ENCODE measurements at places on chromosomes 4 and X.

DNA sequence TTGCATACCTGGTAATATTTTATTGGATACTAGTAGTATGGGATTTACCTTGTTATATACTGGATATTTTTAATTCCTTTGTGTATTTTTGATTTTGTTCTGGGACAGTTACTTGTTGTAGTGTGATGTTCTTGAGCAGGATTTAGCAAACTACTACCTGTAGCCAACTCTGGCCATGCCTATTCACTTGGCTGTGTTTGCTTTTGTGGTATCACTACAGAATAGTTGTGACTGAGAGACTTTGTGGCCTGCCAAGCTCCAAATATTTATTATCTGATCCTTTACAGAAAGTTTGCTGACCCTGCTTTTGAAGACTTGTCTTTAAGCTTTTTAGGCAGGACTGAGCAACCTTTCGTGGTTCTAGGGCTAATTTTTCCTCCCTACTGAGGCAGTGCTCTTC lies 17.8 kb downstream of the ZCCHC4 start:
- no peak for DNase-seq

- DNase-seq, result no peak
Measured at GRCh38 chr4:148649652-148650331, 207.6 kb upstream of the NR3C2 start.

- DNase-seq, result no peak
Measured at GRCh38 chrX:140764401-140764919, 54.9 kb downstream of the LINC00632 start.

GRCh38 chr4:69584135-69584534 lies 55.3 kb downstream of the UGT2A2 start:
- no peak for DNase-seq

DNA sequence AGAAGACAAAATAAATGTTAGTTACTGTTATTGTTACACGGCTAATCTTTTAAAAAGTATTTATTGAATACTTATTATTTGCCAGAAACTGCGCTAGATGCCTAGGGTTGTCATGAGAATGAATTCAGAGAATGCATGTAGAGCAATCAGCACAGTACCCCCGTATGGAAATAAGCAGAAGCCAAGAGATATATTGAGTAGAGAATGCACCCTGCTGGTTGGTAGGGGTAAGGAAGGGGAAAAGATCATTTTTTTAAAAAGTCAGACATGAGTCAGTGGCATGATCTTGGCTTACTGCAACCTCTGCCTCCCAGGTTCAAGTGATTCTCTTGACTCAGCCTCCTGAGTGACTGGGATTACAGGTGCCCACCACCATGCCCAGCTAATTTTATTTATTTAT lies 13.1 kb upstream of the DRP2 start:
- DNase-seq, result peak; percentile 19

GRCh38 chrX:42119076-42119475 lies 195.7 kb upstream of the CASK start:
- no peak for DNase-seq

DNA sequence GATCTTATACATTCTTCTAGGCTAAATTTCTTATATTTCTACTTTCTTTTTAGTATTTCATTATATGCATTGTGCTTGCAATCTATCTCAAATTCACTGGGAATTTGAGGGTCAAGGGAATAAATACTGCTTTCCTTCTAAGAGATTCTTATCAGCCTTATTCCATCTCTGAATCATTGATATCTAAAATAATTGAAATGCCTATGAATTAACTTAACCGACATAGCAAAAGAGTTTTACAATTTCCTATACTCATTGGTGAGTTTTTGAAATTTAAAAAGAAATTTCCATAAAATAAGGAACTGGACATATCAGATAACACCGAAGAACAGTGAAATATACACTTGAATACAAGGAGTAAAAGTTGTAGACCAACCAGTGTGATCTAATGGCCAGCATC lies 373.7 kb downstream of the NAF1 start:
- DNase-seq, result no peak

- no peak for DNase-seq
Measured at GRCh38 chrX:26334232-26334631, 118.3 kb downstream of the MAGEB5 start.

GRCh38 chr4:185232370-185232769 lies 23.0 kb downstream of the SNX25 start:
- DNase-seq, result no peak

- no peak for DNase-seq
Measured at GRCh38 chr4:126061655-126062054, 746.9 kb downstream of the FAT4 start.

GRCh38 chr4:141768954-141769353 lies 132.6 kb downstream of the IL15 start:
- no peak for DNase-seq

DNA sequence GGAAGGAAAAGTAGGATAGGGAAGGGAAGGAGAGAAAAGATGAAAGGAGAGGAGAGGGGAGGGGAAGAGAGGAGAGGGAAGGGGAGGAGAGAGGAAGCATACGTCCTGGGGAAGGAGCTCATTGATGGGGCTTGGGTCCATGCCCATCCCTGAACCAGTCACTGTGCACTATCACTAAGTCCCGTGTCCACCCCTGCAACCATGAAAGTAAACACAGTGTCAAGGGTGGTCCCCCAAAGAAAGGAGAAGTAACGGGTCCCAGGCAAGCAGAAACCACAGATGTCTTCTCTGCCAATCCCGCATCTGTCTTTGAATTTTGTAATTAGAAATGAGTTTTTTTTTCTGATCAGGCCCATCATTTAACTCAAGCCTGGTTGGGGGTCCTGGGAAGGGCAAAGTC lies 55.2 kb downstream of the LGI2 start:
- DNase-seq, result no peak

- DNase-seq, result no peak
Measured at GRCh38 chr4:112968451-112969159, 80.8 kb upstream of the ANK2 start.

- no peak for DNase-seq
Measured at GRCh38 chr4:23036921-23037495, 344.3 kb downstream of the GBA3 start.

DNA sequence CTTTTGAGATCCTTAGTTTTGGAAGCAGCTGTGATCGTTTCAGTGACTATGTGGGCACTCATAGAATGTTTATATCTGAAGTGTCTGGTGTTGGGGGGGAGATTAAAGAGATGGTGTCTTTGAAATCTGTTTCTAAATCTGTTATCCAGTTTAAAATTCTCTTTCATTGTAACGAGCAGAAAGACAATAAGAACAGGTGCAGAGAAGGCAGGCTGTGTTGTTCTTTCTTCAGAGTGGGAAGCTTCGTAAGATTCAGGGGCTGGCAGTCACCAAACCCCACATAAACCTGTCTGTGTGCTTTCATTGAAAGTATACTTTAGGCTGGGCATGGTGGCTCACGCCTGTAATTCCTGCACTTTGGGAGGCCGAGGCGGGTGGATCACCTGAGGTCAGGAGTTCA lies 16.3 kb upstream of the DHRSX start:
- no peak for DNase-seq

DNA sequence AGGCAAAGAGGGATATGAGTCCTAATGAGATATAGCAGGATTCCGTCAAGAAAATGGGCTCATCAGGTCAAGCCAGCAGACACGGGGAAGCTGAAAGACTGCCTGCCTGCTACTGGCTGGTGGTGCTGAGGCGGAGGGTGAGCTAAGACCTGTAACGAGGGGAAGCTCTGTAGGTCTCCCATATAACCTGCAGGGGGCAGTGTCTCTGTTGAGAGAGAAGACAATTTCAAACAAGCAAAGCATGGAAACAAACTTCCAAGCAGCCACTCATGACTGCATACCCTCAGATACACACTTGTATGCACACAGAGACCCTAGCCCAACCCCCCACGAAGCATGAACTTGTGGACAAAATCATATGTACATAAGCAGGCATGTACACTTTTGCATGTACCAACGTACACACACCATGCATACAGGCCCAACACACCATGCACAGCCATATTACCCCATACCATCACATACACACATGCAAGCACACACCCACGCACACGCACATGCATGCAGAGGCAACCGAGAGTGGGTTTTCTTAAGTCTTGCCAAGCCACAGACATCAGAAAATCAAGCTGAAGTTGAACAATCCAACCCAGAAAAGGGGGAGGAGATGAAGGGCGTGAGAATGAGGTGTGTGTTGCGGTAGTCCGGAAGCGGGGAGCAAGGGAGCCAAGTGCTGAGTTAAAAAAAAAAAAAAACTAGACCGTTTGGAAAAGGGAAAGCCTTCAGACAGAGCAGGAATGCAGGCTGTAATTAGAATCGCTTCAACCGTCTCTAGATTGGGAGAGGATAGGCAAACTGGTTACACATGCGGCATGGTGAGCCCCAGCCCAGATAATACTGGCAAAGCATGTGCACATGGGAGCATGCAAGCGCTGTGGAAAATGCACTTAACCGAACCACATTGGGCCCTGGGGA lies 71.0 kb downstream of the PJA1 start:
- DNase-seq, result peak; percentile 48

DNA sequence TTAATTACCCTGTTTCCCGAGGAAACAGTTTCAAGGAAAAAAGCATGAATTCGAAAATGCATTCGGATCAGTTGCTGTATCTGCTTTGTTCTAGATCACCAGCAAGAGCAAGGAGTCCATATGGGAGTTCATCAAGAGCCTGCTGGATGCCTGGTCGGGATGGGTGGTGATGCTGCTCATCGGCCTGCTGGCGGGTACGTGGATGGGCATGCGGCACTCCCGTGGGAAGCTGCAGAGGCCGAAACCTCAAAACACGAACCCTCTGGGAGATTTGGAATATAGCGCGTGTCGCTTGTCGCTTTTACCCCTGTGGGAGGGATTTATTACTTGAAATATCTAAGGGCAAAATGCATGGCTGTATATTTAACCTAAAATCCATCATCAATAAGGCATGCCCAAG lies 30.6 kb downstream of the CLCN4 start:
- no peak for DNase-seq

DNA sequence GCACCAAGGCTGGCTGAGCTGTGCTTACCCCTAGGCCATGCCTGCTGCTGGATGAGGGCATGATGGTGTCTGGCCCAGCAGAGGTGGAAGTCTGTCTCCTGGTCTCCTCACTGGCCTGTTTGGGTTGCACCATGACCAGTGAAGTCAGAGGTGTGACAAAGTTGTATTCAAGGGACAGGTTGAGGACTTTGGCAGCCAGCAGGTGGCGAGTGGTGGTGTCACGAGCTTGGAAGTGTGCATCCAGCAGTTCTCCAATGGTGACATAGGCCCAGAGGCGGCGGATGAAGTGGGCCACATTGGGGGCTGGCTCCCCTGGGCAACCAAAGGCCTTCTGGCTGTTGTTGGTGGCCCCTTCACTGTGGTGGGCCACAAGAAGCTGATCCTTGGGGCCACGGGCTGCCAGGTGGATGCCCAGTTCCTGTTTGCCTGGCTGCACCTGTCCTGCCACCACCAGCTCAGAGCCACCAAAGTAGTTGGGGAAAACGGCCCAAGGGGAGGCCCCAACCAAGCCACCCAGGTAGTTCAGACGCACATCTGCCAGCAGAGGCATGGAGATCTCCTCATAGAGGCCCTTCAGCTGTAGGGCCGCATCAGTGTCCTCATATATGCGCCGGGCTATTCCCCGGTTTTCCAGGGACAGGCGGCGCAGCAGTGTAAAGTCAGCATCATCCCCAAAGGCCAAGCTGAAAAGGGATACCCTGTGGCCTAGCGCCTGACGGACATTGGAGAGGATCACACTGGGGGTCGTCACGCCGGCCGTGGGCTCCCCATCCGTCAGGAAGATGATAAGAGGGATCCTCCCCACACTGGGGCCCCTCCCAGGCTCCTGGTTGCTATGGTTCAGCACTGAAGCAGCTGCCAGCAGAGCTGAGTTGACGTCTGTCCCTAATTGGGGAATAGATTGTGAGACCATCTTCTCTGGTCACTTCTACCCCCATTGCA lies 39.7 kb downstream of the ITIH6 start:
- no peak for DNase-seq

DNA sequence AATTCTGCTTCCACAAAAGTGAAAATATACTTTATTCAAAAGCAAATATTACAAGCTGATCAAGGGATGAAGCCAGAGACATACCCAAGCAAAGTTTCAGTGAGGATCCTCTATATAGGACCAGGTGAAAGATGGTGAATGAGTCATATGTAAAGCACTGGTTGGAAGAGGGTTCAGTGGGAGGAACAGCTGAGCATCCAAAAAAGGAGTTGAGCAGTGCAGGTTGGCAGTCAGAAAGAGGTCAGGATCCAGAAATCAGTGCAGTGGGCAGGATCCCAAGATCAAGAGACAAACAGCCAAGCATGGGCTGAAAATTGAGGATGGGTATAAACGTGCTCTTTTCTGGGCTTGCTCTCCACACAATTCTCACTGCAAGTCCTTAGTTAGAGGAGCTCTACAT lies 30.3 kb downstream of the OTC start:
- DNase-seq, result no peak

GRCh38 chr4:4254199-4254598 lies 6.2 kb upstream of the TMEM128 start:
- no peak for DNase-seq

DNA sequence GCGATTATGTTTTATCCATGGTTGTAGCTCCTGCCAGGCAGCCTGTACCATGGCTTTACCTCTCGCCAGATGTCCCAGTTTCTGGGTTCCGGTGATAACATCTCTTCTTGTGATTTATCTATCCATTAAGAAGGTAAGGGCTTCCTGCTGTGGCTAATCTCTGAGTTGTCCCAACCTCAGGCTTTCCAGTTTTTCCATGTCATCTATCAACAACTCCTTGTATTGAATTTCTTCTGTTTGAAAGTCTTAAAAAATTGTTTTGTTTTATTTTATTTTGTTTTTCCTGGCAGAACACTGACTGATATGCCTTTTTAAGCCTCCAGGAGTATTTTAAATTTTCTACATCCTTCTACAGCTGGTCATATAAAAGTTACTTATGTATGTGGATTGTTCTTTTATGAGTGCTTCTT lies 241.9 kb downstream of the ANTXR2 start:
- no peak for DNase-seq

GRCh38 chr4:41661442-41662076 lies 87.0 kb downstream of the PHOX2B start:
- peak; percentile 53 for DNase-seq

DNA sequence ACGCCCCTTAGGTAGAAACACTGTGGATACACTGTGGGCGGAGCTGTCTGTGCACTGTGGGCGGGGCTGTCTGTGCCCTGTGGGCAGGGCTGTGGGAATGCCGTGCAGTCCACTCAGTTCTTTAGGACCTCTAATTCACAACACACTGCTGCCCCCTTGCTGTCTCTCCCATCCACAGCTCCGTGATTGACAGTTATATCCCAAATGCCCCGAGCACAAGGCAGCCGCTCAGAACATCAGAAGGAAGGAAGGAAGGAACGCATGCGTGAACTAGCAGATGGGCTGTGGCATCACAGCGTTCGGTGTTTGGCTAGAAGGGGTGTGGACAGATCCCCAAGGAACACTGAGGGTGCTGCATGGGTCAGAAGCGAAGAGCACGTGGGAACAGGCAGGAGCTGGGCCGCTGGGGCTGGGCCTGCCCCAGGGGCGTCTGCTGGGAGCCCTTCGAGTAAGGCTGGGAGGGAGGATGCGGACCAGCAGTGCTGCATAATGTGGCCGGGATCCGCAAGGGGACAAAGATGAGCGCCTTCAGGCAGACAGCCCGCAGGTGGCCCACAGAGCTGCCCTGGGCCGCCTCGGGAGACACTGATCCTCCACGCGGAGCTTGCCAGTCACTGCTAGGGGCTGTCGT lies 29.8 kb downstream of the ACOX3 start:
- no peak for DNase-seq

GRCh38 chr4:12852338-12853307 lies 631.5 kb downstream of the RAB28 start:
- DNase-seq, result no peak

- DNase-seq, result no peak
Measured at GRCh38 chr4:127616898-127617297, 15.9 kb upstream of the INTU start.
